Activated CD4-positive, alpha-beta T cell treated with anti-CD3 and anti-CD28 coated beads, Interleukin-2, amount 10 ng/mL, durations not matched to agents 7 days and 5 days (primary cell): ENCODE measurements at places on chromosomes 11 and 22.

GRCh38 chr22:50061824-50062355 is 3.8 kb upstream of the TTLL8 start:
- no peak for DNase-seq

GRCh38 chr11:26225646-26226045 is 106.3 kb upstream of the ANO3 start:
- no peak for DNase-seq

DNA sequence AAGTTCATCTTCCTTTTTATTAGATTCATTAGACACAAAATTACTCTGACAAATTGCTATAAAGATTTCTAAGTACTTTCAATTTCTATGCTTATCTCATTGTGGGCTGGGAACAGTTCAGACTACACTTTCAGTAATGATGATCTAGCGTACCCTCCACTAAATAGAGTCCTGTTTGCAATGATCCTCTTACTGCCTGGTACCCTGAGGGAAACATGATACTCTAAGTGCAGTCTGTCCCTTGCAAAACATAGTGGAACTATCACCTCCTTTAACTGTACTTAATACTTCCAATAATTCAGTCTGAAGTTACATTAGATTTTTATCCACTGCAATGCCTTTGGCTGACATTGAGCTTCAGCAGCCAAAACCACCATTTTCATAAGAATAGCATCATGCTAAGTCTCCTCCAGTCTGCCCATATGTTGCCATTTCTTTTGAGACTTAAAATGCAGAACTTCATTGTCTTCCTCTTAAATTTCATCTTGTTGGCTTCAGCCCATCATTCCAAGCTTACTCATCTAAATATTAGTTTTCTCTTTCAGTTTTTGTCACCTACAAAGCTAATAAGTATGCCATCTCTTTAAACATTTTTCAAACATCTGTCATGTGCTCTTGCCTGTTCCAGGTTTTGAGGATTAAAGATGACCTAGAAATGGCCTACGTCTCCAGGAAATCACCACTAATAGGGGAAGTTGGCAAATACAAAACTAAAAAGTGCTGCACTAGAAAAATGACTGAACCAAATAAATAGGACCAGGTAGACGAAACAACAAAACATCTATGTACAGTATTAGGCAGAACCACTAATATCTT is 55.5 kb downstream of the PAK1 start:
- DNase-seq: no peak

DNA sequence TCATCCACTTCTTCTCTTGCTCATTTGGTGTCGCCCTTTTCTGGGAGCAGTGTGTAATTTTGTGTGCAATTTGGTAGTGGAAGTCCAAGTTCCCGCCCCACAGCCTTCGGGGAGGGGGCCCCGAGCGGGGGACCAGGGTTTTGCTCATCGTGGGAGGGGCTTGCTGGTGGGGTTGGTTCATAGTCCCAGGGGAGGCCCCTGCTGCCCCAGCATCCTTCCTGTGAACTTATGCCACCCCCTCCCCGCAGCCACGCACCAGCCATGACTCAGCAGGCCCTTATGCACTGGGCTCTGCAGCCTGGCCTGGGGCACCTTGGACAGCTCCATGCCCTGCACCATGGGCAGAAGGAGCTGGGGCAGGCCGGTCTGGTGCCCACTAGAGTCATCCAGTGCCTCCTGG is 1183.6 kb downstream of the BRD1 start:
- no peak for DNase-seq

- DNase-seq: no peak
Measured at GRCh38 chr11:27874998-27875830, 175.0 kb upstream of the BDNF start.

DNA sequence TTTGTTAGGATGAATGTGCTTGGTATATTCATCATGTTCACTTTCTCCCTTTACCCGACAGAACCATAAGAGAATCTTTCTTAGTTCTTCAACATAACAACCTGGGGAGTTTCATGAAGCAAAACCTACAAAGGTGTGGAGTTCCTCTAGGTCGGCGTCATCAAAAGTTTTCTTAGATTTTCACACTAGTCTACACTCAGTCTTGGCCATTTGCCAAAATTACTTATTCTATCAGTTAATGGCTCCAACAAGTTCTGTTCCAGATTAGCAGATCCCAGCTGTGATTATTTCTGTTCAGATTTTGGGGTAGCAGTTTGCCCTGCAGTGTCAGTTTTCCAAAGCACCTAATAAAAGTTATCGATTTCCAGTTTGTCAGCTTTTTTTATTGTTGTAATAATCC is 935.8 kb upstream of the RAG2 start:
- DNase-seq: no peak

DNA sequence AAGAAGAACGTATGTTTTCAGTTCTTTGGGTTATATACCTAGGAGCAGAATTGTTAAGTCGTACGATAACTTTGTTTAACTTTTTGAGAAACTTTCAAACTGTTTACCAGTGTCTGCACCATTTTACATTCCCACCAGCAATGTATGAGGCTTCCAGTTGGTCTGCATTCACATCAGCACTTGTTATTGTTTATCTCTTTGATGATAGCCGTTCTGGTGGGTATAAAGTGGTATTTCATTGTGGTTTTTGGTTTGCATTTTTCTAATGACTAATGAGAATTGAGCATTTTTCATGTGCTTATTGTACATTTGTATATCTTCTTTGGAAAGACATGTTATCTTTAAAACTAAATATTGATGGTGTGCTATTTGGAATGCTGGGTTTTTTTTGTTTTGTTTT is 59.8 kb downstream of the KDM2A start:
- no peak for DNase-seq

GRCh38 chr11:75851203-75851602 is 36.2 kb downstream of the UVRAG start:
- DNase-seq: no peak

DNA sequence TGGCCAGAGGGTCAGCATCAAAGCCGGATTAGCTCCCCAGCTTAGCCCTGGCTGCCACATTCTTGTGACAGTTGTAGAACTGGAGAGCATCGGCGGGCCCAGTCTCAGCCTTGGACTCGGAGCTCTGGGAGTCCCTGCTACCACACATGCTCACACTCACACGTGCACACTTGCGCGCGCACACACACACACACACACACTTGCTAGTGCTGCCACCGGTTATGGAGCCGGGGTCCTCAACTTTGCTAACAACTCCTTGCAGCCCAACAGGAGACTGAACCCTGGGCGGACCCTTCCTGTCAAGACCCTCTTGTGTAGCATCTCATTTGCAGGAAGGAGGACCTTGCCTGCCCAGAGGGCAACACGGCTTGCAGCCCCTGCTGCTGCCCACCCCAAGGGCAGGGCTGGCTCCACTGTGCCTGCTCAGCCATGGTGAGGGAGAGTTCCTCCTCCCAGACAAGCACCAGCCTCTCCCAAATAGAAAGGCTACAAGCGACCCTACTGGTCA is 107.6 kb downstream of the WNT7B start:
- DNase-seq: no peak

GRCh38 chr22:26565181-26565580 is 24.8 kb downstream of the TPST2 start:
- DNase-seq: no peak

GRCh38 chr11:36270701-36271100 is 18.5 kb downstream of the COMMD9 start:
- DNase-seq: no peak

GRCh38 chr22:24319451-24319850 is 48.8 kb downstream of the SPECC1L start:
- DNase-seq: no peak

- no peak for DNase-seq
Measured at GRCh38 chr11:11980200-11980599, 28.2 kb downstream of the DKK3 start.

- no peak for DNase-seq
Measured at GRCh38 chr11:84518631-84519183, 1108.4 kb downstream of the DLG2 start.

DNA sequence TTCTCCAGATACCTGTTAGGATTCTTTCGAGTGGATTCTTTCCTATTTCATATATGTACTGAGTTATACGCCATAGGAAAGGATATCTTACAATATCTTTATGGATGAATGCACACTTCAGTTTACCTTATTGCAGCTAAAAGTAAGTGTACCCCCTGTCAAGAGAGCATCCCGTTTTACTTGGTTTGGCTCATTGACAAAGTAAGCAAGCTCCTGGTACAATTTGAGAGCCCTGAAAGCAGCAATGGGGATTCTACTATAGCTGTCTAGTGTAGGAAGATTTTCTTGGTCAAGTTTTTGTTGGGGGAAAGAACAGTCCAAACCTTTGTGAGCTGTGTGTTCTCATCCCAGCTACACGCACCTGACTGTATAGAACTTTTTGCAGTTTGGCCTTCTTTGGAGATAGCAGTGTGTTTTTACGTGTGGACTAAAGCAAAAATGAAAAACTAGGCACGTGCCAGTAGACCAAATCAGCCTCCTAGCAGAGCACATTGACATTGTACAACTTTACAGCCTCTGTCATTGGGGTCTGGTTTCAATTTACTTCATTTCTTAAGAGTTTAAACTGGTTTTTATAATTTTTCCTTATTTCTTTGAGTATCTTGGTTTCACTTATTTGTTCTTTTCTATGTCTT is 44.0 kb downstream of the PPP6R3 start:
- DNase-seq: no peak

- DNase-seq: no peak
Measured at GRCh38 chr11:100948936-100949335, 180.7 kb downstream of the PGR start.

GRCh38 chr11:111386611-111387150 is 7.6 kb upstream of the POU2AF1 start:
- no peak for DNase-seq

GRCh38 chr11:8019314-8020243 is 32.4 kb downstream of the EIF3F start:
- no peak for DNase-seq

DNA sequence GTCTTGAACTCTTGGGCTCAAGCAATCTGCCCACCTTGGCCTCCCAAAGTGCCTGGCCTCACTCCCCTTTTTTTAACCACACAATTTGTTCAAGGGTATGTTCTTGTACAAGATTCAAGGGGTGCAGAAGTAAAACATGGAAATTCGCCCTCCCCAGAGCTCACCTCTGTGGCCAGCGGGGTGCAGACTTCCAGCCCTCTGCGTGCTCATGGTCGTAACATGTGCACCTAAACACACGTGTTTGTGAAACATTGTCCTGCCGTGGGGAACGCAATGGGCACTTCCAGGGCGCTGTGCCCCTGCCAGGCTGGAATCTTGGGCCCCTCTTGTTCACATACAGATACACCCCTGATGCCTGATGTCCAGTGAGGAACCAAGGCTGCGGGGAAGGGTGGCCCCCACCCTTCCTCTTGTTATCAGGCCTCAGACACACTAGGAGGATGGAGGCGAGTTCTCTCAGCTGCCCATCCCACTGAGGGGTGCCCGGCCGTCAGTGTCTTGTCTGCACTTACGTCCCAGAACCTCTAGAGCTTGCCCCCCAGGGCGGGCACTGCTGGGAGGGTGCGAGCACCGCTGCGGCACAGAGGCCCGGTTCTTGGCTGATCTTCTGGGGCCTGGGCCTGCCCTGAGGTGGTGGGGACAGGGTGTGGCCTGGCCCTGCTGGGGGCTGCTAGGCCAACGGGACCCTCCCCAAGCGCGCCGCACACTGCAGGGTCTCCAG is 4.1 kb upstream of the EPS8L2 start:
- no peak for DNase-seq

DNA sequence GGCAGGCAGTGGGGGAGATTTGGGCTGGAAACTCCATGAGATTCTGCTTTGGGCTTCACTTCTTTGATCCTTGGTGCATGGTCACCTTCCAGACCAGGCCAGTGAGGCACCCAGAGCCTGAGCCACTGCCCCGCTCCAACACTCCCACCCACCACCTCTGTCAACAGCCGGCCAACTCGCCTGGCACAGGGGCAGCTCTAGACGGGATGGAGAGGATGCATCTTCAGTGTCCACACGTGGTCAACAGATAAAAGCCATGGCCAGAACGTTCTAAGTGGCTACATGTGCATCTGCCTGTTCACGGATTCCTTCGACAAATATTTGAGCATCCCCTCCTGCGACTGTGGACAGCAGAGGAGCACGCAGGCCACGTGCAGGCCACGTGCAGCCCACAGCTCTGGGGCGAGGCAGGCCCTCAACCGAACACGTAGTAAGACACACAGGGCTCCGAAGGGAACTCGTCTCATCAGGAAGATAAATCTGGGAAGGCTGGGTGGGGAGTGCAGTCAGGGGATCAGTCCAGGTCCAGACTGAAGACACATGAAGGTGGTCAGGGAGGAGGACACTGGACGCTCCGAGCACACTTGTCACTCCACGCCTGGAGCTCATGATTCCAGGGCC is 1.2 kb downstream of the LRRC56 start:
- DNase-seq: no peak
